ENCODE measurements at places on chromosomes 16 and 17.

GRCh38 chr16:9251026-9251425, 159.6 kb downstream of the HAPSTR1 start:
- DNase-seq = no peak

GRCh38 chr17:30520882-30521281, 43.7 kb downstream of the GOSR1 start:
- DNase-seq = no peak

- DNase-seq = no peak
Measured at GRCh38 chr16:1176280-1176897, 23.5 kb downstream of the CACNA1H start.

DNA sequence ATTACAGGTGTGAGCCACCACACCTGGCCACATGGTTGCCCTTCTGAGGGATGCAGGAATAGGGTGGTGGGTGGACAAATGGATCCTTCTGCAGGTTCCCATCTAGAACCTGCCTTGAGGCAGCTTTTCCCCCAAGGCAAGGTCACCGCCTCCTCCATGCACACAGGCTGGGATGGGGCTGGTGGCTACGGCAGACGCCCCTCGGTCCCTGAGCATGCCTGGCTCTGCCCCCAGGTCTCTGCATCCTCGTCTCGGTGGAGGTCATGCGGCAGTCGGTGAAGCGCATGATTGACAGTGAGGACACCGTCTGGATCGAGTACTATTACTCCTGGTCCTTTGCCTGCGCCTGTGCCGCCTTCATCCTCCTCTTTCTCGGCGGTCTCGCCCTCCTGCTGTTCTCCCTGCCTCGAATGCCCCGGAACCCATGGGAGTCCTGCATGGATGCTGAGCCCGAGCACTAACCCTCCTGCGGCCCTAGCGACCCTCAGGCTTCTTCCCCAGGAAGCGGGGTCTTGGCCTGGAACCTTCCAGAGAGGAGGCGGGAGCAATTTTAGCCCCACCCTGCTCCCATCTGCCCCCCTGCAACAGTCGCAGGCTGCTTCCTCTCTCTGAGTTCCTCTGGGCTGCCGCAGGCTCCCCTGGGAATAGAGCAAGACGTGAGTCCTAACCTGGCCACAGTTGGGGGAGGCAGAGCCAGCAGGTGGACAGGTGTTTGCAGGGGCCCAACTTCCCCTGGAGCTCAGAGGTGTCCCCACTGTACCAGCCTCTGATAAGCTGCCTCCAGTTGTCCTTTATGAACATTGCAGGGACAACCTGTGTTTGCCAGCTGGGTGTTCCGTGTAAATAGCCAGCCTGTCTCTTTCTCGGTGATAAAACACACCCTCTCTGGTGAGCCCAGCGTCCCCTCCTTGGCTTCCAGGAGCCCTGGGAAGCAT, 11.7 kb downstream of the CACNG1 start:
- DNase-seq = no peak

- DNase-seq = no peak
Measured at GRCh38 chr16:70331588-70332358, 14.9 kb upstream of the DDX19A start.

- DNase-seq = peak; percentile 65
Measured at GRCh38 chr17:10316801-10317542, 55.8 kb downstream of the MYH13 start.

DNA sequence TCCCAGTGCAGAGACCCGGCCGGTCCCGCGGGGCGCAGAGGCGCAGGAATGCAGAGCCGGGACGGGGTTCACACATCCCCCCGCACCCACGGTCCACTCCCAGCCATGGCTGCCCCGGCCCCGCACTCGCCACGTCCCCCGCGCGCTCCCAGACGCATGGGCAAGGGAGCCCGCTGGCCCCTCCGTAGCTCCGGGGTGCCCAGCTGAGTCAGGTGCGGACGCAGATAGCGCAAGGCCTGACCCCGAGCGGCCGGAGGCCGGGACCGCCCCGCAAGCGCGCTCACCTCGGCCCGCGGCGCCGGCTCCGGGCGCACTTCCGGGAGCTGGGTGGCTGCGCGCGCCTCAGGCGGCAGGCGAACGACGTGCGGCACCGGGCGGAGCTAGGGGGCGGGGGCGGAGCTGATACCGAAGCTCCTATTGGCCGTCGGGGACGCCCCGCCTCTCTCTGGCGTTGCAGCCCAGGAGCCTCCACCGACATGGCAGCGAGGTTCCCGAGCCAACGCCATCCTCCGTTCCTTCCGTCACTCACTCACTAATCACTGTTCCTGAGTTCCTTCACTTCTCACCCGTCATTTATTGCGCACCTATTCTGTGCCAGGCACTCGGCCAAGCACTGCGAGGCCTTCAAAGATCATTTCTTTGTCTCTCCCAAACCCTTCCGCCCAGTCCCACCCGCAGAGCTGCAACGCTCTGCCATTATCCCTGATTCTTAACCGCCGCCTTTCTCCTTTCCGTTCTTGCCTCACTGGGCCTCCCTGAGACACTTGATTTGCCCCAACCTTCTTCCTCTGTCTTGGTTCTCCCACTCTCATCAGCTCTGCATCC, at the start of gene ZNF18:
Gene ZNF18 (minus strand): TSS at position 329 of the 825 bp plus-strand sequence. CDS start 4,646 bp downstream, outside the sequence.
- DNase-seq = peak; percentile 81

- DNase-seq = peak; percentile 65
Measured at GRCh38 chr16:20868890-20869289, 31.3 kb downstream of the DCUN1D3 start.

- DNase-seq = no peak
Measured at GRCh38 chr17:47860386-47860785, 9.4 kb upstream of the SP6 start.

- no peak for DNase-seq
Measured at GRCh38 chr17:43453331-43453812, 30.4 kb upstream of the DHX8 start.

DNA sequence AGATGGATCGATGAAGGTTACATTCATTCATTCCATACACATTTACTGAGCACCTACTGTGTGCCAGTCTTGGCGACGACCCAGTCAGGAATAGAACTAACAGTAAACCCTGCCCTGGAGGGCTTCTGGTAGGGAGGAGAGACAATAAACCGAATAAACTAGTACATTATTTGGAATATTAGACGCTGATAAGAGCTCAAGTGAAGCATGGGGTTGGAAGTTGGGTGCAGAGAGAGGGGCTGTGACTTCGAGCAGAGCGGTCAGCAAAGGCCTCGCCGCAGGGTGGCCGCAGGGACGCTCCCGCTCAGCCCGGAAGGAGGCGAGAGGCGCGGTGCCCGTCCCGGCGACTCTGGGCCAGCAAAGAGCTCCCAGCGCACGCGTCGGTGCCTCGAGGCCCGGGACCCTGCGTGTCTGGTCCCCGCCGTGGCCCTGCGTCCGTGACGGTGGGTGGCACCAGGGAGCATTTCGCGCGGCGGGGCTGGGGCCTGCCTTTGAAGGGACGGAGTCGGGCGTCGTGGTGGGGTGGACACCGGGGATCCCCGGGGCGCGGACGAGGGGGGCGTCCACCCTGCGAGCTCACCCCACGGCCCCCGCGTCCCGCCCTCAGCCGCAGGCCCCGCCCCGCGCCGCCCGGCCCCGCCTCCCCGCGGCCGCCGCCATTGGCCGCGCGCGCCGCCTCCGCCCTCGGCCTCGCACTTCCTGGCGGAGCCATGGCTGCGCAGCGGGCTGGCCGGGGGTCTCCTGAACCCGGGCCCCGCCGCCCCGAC, at the start of gene KLHL36:
Gene KLHL36 (plus strand): TSS at position 684 of the 767 bp plus-strand sequence. CDS start 2,357 bp downstream, outside the sequence.
- peak; percentile 30 for DNase-seq

- DNase-seq = no peak
Measured at GRCh38 chr16:86508947-86509758, 1.2 kb upstream of the FOXF1 start.

- no peak for DNase-seq
Measured at GRCh38 chr16:50411034-50411433, 42.2 kb upstream of the BRD7 start.

GRCh38 chr16:12344577-12345343, 368.2 kb downstream of the SNX29 start:
- peak; percentile 14 for DNase-seq

DNA sequence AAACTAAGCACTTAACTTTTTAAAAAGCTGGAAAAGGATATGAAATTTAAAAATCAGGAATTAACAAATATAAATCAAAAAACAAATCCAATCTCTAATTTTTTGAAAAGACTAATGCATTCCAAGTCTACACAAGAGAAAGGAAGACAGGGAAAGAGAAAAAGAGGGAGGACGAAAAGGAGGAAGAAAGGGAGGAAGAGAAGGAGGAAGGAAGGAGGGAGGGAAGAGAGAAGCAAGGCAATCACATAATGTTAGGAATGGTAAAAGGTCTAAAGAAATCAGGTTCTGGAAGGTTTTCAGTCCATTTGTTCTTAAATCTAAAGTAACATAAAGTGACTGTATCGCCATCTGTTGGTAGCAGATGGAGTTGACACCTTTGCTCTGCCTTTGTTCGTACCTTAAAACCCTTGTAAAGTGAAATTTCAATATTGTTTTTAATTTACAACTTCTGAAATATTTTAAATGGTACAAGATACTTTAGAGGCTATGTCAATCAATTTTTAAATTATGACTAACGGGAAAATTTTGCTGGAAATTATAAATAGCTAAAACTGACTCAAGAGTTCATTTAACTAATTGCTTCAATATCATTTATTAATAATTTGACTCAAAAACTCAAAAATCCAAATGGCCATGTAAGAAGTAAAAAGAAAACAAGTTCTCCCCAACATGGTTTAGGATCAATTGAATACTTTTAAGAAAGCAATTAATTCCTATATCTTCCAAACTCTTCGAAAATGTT, 20.4 kb upstream of the CDYL2 start:
- no peak for DNase-seq

DNA sequence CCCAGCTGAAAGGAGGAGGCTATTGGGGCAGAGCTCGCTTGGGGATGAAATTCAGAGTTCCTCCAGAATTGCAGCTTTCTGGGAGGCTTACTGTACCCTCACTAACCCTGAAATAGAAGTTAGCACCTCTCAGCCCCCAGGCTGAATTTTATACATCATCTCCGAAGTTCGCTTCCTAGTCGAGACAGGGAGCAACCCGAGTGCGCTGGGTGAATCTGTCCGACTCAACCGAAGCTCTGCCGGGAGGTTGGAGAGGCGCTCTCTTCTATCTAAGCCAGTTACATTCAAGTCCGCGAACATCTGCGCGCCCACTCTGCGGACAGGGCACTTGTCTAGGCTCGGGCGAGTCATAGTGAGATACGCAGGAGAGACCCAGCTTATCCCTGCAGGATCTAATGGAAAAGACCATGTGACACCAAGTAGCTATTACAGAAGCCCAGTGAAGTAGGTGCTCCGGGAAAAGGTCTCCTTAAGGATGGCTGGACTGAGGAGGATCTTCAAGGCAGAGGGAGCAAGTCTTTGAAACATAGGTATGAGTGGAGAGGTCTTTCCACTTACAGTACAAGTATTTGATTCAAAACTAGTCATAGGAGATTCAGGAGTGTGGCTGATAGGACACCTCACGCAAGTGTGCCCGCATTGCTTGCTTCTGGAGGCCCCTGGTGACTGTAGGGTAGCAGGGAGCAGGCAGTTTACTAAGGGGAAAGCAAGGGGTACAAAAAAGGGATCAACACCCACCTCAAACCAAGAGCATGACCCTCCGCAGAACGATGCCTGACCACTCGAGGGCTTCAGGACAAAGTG, 646 bp upstream of the HES7 start:
- DNase-seq = no peak

DNA sequence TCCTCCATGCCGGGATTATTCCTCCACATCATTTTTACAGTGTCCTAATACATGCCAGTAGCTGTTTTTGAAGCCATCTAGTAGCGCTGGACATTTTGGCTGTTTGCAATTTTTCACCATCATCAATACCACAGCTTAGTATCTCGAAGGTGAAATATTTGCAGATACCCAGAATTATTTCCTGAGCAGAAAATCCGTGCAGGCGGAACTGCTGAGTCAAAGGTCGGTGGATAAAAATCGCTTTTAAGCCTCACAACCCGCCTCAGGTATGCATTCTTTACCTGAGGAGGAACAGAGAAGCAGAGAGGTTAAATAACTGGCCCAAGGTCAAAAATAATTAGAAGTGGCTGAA, 584 bp upstream of the TNRC6A start:
- peak; percentile 34 for DNase-seq

GRCh38 chr17:47188271-47188875, 722 bp downstream of the CDC27 start:
- DNase-seq = no peak

GRCh38 chr17:75289832-75290337, 652 bp upstream of the SLC25A19 start:
- no peak for DNase-seq

GRCh38 chr17:75273977-75274708, 3.1 kb upstream of the MIF4GD start:
- no peak for DNase-seq

DNA sequence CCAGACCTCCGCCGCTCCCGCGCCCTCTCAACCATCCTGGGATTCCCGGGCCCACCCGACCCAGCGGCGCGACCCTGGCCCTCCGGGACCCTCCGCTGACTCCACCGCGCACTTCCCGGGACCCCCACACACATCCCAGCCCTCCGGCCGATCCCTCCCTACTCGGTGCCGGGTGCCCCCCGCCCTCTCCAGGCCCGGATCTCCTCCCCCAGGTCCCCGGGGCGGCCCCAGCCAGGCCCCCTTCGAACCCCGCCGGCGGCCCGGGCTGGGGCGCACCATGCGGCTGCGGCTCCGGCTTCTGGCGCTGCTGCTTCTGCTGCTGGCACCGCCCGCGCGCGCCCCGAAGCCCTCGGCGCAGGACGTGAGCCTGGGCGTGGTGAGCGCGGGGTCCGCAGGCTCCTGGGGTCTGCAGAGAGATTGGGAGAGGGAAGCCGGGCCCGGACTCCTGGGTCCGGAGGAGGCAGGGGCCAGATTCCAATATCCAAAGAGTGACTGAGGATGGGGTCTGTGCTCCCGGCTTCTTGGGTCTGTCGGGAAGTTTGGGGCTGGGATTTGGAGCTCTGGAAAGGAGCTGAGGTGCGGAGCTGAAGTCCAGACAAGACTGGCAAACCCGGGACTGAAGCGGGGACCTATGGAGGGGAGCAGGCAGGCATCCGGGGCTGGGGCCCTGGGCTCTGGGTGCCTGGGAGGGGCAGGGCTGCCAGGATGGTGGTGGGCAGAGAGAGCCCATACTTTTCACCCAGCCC, 453 bp downstream of the MMP25 start:
- DNase-seq = no peak

DNA sequence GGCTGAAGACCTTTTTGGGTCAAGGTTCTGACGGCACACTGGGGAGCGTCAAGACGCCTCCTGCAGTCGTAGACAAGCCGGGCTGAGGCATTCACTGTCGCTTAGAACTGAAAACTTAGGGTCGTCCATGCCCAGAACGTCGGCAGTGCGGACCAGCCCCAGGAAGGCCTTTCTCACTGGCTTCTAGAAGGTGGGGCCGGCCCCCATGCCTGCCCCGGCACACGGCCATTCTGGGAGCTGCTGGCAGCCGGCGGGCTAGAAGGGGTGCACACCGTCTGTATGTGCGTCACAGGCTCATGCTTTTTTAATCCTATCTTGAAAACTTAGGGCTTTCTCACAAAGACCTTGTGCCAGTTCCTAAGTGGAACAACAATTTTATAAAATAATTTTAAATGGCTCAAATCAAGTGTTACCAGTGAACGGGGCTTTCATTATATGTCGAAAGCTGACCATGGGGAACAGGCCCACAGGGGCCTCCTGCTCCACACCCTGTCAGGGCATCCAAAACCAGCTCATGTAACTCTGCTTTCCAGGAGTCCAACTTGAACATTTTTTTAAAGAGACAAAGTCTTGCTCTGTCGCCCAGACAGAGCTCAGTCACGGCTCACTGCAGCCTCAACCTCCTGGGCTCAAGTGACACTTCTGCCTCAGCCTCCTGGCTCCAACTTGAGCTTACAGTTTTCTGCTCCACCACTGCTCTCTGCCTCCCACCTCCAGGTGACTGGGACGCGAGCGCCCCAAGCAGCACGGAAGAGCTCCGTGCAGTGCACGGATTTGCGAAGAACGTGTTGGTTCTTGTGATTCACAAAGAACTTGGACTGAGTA, 111.2 kb downstream of the ANKRD11 start:
- no peak for DNase-seq

GRCh38 chr17:6568184-6568758, 11.9 kb upstream of the PITPNM3 start:
- no peak for DNase-seq
